Bronchial epithelial cell (primary cell): ENCODE measurements at places on chromosomes 12 and 14.

GRCh38 chr12:100174495-100174894 is 26.1 kb upstream of the ACTR6 start:
- peak; percentile 56 for DNase-seq

GRCh38 chr14:92470811-92471210 is 42.8 kb upstream of the RIN3 start:
- DNase-seq, result no peak

GRCh38 chr14:58782011-58782410 is 144.2 kb downstream of the DACT1 start:
- DNase-seq, result no peak

GRCh38 chr12:75257510-75257909 is 47.9 kb upstream of the KCNC2 start:
- no peak for DNase-seq

GRCh38 chr14:73686901-73687300 is 27.3 kb downstream of the PNMA1 start:
- no peak for DNase-seq

- no peak for DNase-seq
Observed at GRCh38 chr12:25698772-25699171, 145.7 kb upstream of the LMNTD1 start.

DNA sequence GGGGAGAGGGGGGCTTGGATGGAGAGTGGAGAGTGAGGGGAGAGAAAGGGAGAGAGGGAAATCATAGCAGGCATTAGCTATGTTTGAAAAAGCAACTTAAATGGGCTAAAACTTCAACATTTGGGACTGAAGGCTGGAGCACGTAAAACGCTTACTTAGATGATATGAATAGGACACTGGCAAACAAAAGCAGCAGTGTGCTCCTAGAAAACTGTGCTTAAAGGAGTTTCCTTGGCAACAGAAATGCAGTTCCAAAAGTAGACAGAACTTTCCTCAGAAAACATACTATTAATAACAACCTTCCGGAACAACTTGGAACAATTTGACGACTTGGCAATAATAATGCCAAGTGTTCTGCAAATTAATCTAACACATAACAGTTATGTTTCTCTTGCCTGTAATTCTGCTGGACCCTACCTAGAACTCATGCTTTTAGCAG is 235.5 kb upstream of the NPAS3 start:
- no peak for DNase-seq

- no peak for DNase-seq
Observed at GRCh38 chr14:72651714-72652113, 242.2 kb downstream of the DPF3 start.

DNA sequence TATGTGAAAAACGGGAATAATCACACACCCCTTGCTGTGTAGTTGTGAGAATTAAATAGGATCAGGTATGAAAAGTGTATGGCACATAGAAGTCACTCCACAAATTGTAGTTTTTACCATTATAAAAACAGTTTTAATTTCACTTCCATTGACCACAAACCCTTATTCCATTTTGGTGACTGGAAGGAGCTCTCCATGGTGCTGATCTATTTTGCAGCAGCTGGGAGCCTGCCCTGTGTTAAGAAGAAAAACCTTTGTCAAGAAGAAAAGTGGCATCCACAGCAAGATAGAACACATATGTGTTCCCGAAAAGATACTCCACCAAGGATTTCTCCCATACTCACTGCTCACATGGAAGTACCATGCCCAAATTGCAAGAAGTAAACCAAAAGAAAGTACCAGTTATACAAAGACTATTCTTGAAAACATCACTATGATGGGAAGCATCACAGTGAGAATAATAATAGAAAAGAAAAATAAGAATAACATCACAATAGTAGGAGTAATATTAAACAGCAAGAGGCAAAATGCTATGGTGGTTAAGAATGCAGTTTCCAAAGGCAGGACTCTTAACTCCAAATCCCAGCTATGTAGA is 58.7 kb downstream of the TUNAR start:
- peak; percentile 9 for DNase-seq

DNA sequence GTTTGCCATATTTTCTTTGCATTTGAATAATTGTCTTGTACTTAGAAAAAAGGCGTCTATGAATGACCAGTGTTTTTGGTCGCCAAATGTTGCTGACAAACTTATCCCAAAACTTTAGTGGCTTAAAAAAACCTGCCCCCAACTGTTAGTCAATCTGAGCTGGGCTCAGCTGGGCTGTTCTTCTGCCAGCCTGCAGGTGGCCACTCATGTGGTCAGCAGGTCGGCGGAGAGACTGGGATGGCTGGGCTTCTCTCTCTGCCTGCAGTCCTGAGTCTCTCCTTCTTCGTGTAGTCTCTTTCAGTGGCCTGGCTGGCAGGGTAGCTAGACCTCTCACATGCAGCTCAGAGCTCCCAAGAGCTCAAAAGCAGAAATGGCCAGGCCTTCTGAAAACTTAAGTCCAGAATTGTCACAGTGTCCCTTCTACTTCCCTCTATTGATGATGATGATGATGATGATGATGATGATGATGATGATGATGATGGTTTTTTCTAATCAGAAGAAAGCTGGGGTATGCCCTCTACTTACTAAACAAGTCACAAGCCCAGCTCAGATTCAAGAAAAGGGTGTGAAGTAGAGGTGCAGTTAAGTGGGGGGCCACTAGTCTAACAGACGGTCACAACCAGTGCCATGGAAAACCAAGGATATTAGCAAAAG is 87.9 kb downstream of the PTPN11 start:
- DNase-seq, result no peak

- DNase-seq, result no peak
Observed at GRCh38 chr12:108697905-108698304, 33.4 kb downstream of the CORO1C start.

GRCh38 chr12:93638954-93639353 is 38.2 kb upstream of the CRADD start:
- DNase-seq, result no peak

GRCh38 chr12:32917094-32917611 is 20.6 kb upstream of the PKP2 start:
- peak; percentile 81 for DNase-seq

GRCh38 chr14:26213846-26214575 is 383.8 kb downstream of the NOVA1 start:
- DNase-seq, result no peak

DNA sequence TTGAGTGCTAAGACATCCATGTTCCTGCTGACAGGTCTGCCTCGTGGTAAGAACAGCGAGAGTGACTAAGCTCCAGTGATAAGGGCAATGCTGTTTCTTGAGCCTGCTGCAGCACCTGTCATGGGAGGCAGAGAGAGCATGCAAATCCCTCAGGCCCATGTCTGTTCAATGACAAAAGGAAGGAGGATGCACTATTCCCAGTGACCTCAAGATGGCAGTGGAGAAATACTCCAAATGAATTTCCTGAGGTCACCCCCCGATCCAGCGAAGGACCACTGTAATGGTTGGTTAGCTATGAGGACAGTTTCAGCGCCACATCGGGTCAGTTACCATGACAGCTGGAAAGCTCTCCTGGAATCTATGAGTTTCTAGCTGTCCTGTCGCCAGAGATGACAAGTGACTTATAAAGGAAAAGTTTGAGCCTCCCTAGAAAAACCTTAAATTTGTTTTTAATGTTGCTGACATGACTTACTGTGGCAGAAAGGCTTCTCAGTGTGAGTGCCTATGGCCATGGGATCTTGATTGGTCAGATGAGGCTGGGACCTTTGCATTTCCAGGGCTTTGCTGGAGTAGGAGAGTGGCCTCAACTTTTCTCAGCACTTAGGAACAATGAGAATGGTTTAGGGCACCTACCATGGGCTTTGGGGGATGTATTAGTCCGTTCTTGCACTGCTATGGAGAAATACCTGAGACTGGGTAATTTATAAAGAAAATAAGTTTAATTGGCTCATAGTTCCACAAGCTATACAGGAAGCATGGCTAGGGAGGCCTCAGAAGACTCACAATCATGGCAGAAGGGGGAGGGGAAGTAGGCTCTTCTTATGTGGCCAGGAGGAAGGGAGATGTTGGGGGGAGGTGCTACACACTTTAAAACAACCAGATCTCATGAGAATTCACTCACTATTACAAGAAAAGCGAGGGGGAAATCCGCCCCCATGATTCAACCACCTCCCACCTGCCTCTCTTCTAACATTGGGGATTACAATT is 88.0 kb upstream of the TMEM260 start:
- peak; percentile 66 for DNase-seq

DNA sequence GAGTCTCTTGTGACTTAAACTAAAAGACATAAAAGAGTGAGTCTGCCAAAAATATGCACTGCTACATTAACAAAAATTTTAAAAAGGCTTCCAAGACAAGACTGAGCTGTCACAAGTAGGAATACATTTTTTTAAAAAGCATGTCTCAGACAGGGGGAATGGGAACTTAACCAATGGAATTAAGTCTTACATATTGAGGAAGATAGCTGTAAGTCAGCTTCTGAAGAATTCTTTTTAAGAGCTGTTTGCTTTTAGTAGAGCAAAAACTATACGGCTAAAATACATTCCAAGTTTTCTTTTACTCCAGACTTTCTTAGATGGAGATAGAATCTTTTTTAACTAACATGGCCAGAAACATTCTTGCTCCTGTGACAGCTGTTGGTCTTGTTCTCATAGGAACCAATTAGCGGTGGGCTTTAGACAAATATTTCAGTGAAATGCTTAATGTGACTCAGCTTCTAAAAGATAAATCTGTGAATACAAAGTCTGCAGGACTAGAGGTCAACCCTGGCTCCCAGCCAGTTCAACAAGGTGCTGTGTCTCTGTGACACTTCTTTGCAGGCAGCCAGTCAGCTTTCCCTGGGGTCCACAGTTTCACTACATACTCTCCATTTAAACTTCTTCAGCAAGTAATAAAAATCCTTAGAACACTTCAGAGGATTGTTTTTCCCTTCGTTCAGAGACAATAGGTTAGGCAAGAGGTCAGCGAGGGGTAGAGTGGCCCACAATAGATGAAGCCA is 187.6 kb downstream of the NAV3 start:
- no peak for DNase-seq

GRCh38 chr14:89013098-89013504 is 188.7 kb downstream of the TTC8 start:
- peak; percentile 61 for DNase-seq

DNA sequence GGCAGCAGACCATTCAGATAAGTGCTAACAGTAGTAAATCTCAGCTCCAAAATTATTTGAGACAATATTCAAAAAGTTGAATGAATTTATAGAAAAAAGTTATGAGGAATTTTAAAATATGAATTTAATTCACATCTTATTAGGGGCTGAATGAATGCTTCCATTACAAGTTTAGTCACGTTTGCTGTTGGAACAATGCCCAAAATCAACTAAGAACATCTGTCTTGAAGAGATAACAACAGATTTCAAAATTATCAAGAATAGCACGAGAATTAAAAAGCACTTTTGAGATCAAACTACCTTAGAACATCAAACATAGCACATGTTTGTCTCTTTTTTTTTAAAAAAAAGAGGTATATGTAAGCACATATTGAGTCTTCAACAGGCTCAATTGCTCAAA is 115.4 kb upstream of the PPFIA2 start:
- DNase-seq, result no peak

- peak; percentile 34 for DNase-seq
Observed at GRCh38 chr12:26524862-26525465, 308.0 kb downstream of the ITPR2 start.

GRCh38 chr12:81094718-81095360 is 17.0 kb downstream of the ACSS3 start:
- no peak for DNase-seq

GRCh38 chr14:54189748-54190354 is 207.0 kb upstream of the CDKN3 start:
- peak; percentile 95 for DNase-seq

GRCh38 chr14:96058576-96059200 is 19.5 kb downstream of the C14orf132 start:
- no peak for DNase-seq

- no peak for DNase-seq
Observed at GRCh38 chr12:31876568-31877424, 82.4 kb upstream of the RESF1 start.

DNA sequence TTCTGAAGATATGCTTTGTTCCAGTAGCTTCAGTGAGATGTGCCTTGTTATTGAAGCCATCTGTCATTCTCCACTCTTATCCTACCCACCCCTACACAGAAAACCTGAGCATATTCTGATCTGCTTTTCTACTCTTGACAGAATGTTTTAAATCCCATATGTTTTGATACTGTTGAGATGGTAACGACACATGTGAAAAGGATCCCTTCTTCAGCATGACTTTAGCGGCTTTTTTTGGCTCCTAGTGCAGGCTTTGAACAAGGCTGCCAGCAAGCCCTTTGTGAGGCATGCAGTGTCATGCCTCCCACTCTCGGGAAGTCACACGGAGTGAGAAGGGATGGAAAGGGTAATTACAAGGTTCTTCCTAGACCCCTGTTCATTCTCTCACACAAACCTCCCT is 228.8 kb upstream of the RGS6 start:
- DNase-seq, result peak; percentile 63

- DNase-seq, result no peak
Observed at GRCh38 chr12:132495165-132495544, 5.2 kb downstream of the FBRSL1 start.

GRCh38 chr14:103332143-103332919 is 1.7 kb upstream of the EIF5 start:
- DNase-seq, result no peak

- DNase-seq, result no peak
Observed at GRCh38 chr14:95370076-95370475, 50.4 kb upstream of the CLMN start.

GRCh38 chr14:64726585-64726890 is 22.3 kb downstream of the PLEKHG3 start:
- DNase-seq, result peak; percentile 95

- DNase-seq, result no peak
Observed at GRCh38 chr14:93759719-93760307, 28.5 kb downstream of the PRIMA1 start.

DNA sequence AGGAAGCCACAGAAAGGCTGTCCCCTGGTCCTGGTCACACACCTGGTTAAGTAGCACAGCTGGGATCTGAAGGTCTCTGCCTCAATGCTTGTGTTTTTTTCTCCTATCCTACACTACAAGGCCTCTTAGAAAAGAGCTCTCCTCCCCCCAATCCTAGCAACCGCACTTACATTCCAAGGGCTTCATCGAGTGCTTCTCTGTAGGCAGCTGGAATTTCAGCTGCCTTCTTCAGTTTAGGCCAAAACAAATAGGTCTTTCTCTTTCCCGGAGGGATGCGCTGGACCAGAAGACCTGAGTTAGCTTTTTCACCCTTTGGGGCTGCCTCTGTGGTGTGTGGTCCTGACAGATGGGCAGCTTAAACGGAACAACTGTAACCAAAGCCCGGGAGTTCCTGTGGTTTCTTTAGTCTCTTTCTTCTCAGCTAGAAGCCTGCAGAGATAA is 109.7 kb downstream of the GPATCH2L start:
- DNase-seq, result no peak

- DNase-seq, result peak; percentile 12
Observed at GRCh38 chr14:75522224-75522982, at the start of gene BATF. BATF (plus strand) TSS chr14:75522469; CDS start chr14:75522683, 214 bp downstream.
